ENCODE measurements at places on chromosomes 1 and 21.

DNA sequence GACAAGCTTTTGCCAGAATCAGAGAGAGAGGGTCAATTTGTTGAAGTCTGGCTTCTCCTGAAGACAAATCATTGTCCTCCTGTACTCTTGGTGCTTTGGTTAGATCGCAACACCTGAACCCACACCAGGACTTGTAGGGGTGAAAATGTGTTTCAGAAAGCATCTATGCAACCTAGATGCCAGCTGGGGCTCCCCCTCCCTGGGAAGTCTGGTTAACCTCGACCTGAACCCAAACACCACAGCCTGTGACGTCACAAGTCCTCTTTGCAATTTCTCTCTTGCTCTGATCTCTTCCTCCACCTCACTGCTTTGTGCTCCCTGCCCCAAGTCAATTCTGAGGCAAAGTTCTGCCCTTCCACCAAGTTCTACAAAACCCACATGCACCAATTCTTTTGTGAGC lies 42.8 kb upstream of the USP24 start:
- DNase-seq: no peak

DNA sequence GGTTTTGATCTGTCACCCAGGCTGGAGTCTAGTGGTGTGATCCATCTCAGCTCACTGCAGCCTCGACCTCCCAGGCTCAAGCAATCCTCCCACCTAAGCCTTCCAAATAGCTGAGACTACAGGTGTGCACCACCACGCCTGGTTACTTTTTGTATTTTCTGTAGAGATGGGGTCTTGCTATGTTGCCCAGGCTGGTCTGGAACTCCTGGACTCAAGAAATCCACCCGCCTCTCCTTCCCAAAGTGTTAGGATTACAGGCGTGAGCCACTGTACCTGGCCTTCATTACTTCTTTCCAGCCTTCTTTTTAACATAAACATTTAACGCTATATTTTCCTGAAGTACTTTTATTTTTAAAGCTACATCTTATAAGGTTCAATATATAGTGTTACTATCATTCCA lies 18.4 kb upstream of the HMGCL start:
- DNase-seq: no peak

- no peak for DNase-seq
These were observed 40.1 kb downstream of the ARHGEF16 start for GRCh38 chr1:3494321-3495308.

DNA sequence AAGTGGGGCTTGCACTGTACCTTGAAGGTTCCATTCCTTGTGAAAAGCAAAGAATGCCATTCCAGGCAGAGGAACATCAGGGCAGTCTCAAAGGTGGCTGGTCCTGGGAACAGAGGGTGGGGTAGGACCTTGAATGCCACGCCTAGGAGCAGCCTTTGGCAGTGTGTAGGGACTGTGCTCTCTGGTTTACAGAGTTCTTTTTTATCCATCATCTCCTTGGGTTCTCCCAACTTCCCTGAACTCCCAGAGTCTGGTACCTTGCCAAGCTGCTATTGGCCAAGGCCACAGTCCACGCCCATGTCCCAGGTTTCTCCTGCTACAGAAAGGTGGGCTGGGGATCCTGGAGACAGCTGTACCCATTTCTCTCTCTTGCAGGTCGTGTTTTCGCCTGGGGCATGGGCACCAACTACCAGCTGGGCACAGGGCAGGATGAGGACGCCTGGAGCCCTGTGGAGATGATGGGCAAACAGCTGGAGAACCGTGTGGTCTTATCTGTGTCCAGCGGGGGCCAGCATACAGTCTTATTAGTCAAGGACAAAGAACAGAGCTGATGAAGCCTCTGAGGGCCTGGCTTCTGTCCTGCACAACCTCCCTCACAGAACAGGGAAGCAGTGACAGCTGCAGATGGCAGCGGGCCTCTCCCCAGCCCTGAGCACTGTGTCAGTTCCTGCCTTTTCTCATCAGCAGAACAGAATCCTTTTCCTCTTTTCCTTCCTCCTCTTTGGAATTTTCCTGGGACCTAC lies 15.3 kb upstream of the TRNAU1AP start:
- DNase-seq: no peak

- no peak for DNase-seq
These were observed 68.1 kb downstream of the URB2 start for GRCh38 chr1:229694053-229694693.

GRCh38 chr21:22120616-22121266 lies 1122.5 kb downstream of the NCAM2 start:
- peak; percentile 3 for DNase-seq

DNA sequence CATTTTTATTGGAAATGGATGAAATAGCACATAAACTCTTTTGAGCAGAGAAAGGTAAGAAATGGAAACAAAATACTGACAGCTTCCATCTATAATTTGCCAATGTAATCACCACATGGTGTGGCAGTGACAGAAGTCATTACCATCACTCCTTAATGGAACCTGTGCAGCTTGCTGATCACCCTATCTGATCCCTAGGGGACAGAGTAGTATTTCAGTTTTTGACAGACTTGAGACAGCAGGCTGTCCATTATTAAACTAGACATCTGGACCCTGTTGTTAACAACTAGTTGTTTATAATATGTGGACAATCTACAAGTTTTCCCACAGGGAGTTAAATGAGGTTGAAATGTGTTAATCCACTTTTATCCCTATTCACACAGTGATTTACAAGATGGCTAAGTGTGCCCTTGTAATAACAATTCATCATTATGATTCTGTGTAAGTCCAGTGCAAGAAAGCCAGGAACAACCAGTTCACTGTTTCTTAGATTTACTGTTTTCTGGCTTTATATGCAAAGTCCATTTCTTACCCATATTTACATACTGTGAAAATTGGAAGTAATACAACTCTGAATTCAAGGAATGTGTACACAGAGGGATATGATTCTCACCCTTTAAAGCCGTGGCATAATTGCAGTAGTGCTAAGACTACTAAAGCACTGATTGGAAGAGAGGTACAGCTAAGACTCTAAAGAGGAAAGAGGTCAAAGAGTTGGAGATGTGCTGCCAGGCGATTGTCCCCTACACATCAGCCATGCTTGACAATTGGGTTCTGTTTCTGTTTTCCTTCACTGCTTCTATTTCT lies 9.1 kb downstream of the KCNT2 start:
- DNase-seq: no peak

DNA sequence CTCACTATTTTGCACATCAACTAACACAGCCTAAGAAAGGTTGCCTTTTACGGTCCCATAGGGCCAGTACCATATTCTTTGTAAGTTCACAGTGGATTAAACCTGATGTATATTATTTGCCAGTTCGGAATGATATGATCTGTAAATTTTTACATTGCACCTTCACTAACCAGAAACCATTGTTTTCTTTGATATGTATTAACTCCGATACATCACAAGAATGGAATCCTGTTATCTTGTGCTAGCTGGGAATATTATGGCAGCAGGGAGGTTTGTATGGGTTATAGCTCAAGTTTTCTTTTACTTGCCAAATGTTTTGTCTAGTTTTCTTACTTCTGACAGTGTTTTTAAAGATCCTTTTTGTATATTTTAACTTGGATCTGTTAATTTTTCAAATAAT lies 51.4 kb upstream of the S1PR1 start:
- no peak for DNase-seq

- DNase-seq: no peak
These were observed 117.8 kb upstream of the PLXNA2 start for GRCh38 chr1:208362011-208362410.

GRCh38 chr1:63611231-63611630 lies 18.0 kb downstream of the PGM1 start:
- DNase-seq: peak; percentile 7

- no peak for DNase-seq
These were observed 150.3 kb downstream of the AMY1C start for GRCh38 chr1:103900005-103900404.

DNA sequence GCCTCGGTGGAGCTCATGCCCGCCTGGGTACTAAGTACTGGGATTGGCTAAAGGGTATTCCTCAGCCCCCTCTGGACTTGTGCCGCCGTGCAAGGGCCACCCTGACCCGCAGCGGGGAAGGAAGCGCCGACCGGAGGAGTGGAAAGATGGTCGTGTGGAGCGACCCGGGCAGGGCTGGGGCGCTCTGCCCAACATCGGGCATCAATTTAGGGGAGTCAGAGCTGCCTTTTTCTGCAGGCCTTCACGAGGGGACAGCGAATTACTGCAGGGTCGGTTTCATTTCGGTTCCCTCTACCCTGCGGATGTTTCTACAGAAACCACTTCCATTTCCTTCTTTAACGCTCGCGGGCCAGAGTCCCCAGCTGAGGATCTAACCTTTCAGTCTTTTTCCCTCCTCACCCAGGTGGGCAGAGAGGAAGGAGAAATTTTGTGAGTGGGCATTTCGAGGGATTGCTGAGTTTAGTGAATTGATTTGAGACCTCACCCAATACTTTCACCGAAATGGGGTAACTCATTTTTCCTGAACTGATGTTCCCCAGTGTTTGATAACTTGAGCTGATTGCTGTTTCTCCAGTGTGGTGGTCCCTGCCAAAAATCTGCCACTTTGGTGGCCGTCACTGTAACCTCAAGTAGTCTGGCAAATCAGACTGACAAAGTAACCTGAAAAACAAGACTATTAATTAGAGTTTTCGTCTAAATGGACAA lies 1.1 kb downstream of the TOR1AIP1 start:
- peak; percentile 57 for DNase-seq

DNA sequence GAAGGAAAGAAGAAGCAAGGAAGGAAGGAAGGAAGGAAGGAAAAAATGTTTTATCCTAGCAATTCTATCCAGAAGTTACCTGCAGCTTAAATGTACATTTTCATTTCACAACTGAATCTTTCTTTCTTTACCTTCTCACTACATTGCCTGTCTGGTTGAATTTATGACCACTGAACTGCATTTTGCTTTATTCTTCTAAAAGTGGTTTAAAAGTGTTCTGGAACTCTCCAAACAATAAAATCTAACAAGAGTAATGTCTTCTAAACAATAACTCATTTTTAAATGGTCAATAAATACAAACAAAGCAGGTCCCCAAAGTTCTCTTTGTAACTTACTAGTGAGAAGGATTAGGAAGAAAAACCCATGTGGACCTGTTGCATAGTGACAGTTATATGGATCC lies 587.5 kb upstream of the NEGR1 start:
- no peak for DNase-seq

- no peak for DNase-seq
These were observed 33.4 kb downstream of the SLC19A1 start for GRCh38 chr21:45508607-45509565.

DNA sequence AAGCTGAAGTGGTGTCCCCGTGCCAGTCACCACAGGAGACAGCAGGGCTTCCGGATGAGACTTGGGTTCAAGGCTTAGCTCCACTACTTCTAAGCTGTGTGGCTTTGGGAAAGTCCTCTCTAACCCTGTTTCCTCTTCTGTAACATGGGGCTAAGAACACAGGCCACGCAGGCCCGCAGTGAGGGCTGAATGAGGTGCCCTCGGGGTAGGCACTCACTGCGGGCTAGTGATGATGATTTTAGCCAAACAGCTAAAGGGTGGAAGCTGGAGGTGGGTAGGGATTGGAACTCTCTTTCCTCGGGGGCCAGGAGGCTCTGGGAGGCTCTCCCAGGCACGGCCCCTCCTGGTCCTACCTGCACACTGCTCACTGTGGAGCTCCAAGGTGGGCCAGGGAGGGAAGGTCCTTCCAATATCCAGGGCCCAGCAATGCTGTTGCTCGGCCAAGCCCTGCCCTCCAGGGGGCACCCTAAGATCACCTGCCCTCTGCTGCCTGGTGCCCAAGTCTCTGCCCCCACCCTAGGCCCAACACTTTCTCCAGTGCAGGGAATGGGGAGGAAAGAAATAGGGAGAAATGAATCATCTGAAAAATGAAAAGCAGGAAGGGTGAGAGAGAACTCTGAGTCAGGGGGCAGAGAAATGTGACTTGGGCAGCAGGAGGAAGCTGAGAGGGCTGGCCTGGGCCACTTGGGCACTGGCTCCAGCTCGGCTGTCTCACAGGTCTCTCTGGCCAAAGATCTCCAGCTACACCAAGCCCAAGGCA lies 19.2 kb upstream of the EVA1B start:
- peak; percentile 64 for DNase-seq

GRCh38 chr1:25020173-25020845 lies 90.2 kb upstream of the RUNX3 start:
- peak; percentile 40 for DNase-seq

DNA sequence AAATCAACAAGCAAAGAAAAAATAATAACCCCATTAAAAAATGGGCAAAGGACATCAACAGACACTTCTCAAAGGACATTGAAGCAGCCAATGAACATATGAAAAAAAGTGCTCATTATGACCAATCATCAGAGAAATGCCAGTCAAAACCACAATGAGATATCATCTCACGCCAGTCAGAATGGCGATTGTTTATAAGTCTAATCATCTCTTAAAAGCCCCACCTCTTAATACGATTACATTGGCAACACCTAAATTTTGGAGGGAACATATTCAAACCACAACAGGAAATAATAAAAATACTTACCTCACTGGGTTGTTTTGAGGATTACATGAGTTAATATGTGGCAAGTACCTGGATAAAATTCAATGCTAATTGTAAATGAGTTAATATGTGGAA lies 57.1 kb upstream of the PLPPR4 start:
- no peak for DNase-seq

GRCh38 chr1:226984521-226985238 lies 44.6 kb downstream of the COQ8A start:
- DNase-seq: no peak

DNA sequence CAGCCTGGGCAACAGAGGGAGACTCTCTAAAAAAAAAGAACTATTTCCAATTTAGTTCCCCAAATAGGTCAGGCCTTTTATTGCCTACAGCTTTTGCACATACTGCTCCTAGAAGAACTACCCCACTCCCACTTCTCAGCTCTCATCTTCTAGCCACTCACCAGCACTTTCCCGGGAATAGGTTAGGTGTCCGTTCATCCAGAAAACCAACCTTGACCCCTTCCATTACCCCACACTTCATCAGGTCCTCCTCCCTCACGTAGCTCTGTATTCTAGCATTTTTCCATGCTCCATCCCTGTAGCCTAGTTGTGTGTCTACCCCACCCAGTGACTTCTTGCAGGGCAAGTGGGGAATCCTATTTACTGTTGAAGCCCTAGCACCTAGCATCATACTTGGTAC lies 42.6 kb downstream of the C8B start:
- DNase-seq: no peak

- DNase-seq: no peak
These were observed 3.1 kb downstream of the PANK4 start for GRCh38 chr1:2523191-2523890.
